ENCODE measurements at places on chromosomes 13 and 19.

DNA sequence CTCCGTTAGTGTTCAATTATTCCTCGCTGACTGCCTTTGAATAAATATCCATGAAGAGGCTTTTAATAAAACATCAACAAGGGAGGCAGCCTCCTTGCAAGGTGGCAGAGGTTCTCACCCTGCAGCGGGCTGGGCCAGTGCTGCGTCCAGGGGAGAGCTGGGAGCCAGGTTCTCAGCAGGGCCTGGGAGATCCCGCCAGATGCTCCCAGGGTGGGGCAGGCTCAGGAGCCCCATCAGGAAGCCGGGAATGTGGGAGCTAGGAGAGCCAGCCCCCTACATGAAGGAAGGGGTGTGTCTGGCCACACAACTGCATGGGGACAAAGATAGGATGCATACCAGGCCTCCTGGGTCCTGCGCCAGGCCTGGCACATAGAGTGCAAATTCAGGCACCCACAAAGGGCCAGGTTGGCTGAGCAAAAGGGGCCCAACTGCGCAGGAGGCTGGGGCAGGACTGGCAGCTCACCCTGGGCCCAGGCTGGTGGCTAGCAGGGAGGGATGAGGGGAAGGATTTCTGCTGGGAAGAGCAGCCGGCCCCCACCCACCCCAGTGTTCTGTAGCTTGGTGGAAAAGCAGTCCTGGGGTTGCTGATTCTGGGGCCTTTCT lies 22.8 kb downstream of the VSTM2B start:
- no peak for DNase-seq

GRCh38 chr13:86554066-86554465 lies 754.8 kb upstream of the SLITRK6 start:
- DNase-seq = no peak

DNA sequence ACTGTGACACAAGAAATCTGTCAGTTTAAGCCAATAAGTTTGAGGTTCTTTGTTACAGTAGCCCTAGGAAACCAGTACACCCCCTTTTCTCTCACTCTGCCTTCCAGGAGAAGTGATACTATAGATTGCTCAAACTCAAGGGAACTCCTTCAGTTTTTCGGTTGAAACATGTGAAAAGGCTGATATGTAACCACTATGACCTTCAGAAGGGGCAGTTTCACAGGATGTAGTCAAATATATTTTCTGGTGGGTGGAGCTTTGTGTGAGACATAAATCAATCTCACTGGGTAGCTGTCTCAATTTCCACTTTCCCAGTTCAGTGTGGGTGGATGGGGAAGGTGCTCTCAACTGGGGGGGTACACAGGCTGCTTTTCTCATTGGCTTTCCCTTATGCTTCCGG lies 41.7 kb downstream of the HTR2A start:
- no peak for DNase-seq

DNA sequence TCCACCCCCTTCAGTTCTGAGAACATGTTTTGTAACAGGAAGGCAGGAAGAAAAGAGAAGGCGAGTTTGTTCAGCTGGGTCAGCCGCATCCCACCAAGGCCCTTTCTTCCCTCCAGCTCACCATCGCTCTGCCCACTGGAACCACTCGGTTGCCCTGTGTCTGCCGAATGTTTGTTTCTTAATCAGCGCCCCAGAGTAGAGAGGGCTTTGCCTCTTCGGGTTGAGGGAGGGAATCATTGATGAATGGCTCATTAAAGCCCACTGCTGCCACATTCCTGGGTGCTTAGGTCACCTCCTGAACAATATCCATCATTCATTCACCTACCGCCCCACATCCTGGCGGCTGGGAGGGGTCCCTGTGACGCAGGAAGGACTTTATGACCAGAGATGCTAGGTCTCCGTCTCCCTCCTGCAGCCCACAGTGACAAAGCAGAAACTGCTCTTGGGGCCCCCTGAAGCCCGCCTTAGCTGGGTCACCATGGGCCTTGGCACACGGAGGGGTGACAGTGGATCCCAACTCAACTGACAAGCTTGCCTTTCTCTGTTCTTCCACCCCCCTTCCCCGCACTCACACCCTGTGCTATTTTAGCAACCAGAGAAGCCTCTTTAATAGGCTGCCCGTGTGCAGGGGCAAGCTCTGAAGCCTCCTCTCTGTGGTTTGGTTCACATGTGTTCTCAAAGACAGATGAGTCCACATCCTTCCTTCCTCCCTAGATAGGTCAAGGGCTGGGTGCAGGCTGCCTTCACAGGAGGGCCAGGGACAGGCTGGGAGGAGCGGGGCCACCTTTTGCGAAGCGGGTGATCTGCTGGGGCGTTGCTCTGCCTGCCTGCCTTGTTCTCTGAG lies 46.2 kb downstream of the ACTN4 start:
- peak; percentile 65 for DNase-seq

DNA sequence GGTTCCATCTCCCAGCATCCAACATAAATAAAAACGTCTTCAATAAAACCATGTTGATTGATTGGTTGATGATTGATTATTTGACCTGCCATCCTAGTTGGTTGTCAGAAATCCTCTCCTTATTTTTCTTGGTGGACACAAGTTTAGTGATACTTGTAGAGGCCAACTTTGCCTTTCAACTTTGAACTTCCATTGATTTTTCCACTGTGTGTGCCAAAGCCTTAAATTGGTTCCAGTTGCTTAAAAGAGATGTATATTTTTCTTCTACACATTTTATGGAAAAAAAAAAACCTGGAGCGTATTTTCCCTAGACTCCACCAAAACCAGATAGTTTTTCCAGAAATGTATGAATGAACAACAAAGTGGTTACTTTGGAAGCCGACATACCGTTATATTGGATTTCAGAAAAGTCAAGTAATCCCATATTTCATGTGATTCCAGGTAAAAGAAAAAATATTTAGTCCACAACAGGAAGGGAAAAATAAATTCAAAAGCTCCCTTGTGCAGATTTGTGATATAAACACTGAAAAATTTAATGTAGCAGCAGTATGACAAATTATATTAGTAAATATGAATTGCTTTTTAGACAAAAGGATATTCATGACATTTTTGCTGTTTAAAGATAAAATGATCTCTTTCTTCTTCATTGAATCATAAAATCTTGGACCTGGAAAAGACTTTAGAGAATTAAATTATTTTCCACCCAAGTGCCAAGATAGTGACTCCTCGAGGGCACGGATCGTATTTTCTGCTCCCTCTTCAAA lies 85.2 kb downstream of the MBNL2 start:
- DNase-seq = no peak

DNA sequence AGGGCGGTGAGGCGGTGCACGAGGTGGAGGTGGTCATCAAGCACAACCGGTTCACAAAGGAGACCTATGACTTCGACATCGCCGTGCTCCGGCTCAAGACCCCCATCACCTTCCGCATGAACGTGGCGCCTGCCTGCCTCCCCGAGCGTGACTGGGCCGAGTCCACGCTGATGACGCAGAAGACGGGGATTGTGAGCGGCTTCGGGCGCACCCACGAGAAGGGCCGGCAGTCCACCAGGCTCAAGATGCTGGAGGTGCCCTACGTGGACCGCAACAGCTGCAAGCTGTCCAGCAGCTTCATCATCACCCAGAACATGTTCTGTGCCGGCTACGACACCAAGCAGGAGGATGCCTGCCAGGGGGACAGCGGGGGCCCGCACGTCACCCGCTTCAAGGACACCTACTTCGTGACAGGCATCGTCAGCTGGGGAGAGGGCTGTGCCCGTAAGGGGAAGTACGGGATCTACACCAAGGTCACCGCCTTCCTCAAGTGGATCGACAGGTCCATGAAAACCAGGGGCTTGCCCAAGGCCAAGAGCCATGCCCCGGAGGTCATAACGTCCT lies 9.4 kb upstream of the PROZ start:
- DNase-seq = no peak

DNA sequence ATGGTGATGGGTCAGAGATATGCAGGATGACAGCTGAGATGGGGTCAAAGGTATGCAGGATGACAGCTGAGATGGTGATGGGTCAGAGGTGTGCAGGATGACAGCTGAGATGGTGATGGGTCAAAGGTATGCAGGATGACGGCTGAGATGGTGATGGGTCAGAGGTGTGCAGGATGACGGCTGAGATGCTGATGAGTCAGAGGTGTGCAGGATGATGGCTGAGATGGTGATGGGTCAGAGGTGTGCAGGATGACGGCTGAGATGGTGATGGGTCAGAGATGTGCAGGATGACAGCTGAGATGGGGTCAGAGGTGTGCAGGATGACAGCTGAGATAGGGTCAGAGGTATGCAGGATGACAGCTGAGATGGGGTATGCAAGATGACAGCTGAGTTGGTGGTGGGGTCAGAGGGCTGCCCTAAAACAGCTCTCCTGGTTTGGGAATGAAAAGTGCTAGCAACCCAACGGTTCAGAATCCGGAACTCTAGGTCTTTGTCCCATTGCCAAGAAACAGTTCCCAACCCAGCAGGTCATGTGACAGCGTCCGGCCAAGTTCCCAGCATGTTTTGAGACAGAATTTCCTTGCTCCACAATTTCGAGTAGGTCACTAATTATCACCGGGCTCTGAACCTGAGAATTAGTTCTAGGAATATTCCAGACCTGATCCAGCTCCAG lies 3.2 kb downstream of the SELENOW start:
- no peak for DNase-seq

GRCh38 chr19:19209372-19209771 lies 2.4 kb upstream of the NCAN start:
- no peak for DNase-seq

DNA sequence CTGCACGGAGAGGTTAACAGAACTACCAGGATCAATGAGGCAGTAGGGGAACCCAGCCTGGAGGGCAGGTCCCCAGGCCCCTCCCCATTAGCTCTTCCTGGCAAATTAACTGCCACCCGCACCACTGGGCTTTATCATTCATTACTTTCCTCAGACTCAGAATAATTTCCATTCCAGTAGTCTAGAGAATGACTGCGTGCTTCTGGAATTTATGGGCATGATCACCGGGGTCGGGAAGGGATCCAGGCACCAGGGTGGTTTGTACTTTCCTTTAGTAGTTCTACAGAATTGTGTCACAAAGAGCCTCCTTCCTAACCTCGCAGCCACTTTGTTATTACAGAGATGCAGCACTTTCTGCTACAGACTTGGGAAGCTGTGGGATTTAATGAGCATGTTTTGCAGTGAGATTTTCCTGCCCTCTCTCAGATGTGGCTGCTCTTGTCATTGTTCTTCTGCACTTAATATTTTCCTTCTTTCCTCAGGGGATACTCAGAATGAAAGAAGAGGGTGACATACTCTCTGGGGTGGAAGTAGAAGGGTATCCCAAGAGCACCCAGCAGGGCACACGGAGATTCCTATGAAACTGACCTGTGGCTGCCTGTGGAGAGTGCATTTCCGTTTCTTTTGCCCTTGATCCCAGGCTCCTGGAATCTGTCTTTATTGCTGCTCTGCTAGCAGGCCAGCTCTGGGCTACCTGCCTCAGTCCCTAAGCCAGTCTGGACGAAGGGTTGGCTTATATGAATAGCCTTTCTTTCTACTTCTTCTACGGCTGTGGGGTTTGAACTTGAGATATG lies 285.0 kb upstream of the SLC10A2 start:
- no peak for DNase-seq

GRCh38 chr19:835210-835810 lies 5.5 kb upstream of the PRTN3 start:
- no peak for DNase-seq

- no peak for DNase-seq
Observed at GRCh38 chr13:37602733-37603381, 4.3 kb upstream of the POSTN start.

GRCh38 chr19:3844596-3844995 lies 24.2 kb downstream of the ZFR2 start:
- DNase-seq = no peak

- no peak for DNase-seq
Observed at GRCh38 chr19:40585982-40586422, 9.3 kb downstream of the SHKBP1 start.

GRCh38 chr13:113804017-113804702 lies 45.1 kb downstream of the TMEM255B start:
- no peak for DNase-seq

DNA sequence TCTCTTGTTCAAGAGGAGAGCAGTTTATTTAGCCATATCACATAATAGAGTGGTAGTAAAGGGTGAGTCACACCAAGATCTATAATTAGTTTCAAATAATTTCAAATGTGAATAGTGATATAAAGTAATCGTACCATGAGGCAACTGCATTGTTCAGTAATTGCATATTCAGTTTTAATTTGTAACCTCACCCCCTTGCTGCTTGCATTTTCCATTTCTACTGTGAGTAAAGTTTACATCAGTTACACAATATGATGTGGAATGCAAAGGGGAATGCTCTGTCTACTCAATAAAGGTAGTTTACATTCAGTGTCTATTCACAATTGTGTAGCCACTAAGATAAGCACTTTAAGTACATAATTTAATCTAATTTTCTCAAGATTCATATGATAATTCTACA lies 1695.7 kb upstream of the SPRY2 start:
- DNase-seq = no peak

- no peak for DNase-seq
Observed at GRCh38 chr13:41463838-41464602, 6.7 kb downstream of the RGCC start.

DNA sequence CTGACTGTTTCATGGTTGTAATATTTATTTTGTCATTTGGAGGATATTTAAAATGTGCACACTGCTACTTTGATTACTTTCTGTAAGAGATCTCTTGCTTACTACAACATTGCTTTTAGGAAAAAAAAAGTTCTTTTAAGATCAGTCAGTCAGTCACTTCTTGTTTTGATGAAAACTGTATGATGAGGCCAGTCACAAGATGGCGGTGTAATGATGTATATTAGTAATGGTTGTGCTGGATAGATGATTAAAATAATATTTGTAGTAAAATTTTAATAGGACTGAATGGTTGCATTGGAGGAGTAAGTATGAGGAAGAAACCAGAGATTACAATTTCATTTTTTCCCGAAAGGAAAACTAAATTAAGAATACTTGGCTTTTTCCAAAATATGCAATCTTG lies 2411.1 kb downstream of the PCDH9 start:
- no peak for DNase-seq

- no peak for DNase-seq
Observed at GRCh38 chr13:38785042-38785441, 98.2 kb downstream of the FREM2 start.

GRCh38 chr19:13506471-13506820 lies at the start of gene CACNA1A:
CACNA1A (minus strand) TSS chr19:13506479; CDS start chr19:13506224, 255 bp downstream.
- DNase-seq = no peak

GRCh38 chr19:10538204-10538983 lies 5.3 kb upstream of the ATG4D start:
- no peak for DNase-seq

DNA sequence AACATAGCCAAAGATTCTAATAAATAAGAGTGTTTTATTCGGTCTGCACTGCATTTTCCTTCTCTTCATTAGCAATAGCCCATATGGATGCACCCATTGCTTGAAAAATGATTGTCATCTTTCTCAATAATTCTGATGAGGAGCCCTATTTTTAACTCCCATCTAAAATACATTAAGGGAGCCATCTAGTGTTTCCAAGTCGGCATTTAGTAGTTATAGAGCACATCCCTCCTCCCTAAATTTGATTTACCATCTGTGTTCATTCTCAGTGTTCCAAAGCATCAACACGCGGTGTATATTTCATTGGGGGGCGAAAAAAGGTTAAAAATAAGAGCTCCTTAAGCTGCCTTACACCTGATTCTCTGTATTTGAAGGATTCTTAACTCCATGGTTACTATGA lies 119.2 kb upstream of the IPO5 start:
- DNase-seq = no peak

GRCh38 chr13:65378943-65379519 lies 1851.1 kb downstream of the PCDH9 start:
- no peak for DNase-seq

Data from Jurkat, Clone E6-1 (cell line).